ENCODE measurements at places on chromosomes 12 and 14.

DNA sequence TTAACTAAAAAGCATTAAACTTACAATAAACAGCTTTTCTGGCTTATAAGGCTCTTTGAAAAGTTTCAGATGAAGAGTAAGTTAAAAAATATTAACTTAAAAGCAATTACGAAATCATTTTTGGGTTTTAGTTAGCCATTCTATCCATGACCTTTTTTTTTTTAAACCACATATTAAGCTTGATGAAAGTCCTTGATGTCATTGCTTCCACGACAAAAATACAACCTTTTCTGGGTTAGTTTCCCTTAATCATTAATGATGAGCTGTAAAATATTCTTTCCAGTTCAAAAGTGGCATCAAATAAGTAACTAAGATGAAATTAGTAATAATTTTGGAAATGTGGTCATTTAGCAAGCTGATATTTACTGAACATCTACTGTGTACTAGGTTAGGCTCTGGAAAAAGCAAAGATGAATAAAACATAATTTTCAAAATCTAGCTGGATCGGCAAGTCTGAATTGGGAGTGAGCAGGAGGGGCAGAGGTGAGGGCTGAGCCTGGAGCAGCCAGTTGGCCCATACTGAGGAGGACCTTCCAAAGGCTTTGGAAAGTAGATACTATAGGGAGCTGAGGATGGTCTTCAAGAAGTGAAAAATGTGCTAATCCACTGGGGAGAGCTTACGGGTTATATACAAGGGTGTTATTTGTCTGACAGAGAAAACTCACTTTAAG, 345.2 kb downstream of the ZFP36L1 start:
- DNase-seq, result no peak

GRCh38 chr14:74524076-74524811, 30.7 kb downstream of the ISCA2 start:
- DNase-seq, result no peak

DNA sequence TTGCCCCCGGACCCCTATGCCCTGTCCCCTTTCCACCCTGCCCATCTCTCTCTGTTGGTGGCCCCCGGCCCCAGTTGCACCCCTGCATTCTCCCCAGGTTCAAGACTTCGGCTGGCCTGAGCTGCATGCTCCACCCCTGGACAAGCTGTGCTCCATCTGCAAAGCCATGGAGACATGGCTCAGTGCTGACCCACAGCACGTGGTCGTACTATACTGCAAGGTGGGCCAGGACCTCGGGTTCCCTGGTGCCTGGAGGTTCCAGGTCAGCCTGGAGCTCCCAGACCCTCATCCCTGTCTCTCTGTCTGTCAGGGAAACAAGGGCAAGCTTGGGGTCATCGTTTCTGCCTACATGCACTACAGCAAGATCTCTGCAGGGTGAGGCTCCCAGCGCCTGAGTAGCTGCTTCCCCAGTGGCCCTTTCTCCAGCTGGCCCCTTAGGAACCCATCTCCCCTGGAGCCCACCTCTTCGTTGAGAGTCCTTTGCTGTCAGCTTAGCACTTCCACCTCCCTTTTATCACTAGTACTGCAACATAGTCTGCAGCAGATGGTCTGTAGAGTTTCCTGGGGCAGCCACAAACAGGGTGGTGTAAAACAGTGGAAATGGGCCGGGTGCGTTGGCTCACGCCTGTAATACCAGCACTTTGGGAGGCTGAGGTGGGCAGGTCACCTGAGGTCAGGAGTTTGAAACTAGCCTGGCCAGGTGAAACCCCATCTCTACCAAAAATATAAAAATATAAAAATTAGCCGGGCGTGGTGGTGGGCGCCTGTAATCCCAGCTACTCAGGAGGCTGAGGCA, 5.8 kb downstream of the TNS2 start:
- DNase-seq, result no peak

- DNase-seq, result no peak
Observed at GRCh38 chr12:203462-204260, 10.3 kb downstream of the SLC6A12 start.

DNA sequence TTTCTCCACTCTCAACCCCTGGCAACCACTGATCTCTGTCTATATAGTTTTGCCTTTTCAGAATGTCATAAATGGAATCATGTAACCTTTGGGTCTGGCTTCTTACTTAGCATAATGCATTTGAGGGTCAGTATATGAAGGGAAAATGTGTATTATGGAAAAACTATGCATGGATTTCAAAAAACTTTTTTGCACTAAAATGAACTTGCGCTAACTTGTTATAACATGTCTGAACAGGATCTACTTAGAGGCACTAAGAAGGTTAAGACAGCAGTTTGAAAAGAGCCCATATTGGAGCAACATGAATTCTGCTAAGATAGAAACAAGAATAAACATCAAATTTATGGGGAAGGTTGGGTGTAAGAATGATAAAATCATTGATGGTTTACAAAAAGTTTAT, 29.1 kb downstream of the SLC39A9 start:
- DNase-seq, result no peak
